ENCODE measurements at places on chromosomes 3 and 15.

DNA sequence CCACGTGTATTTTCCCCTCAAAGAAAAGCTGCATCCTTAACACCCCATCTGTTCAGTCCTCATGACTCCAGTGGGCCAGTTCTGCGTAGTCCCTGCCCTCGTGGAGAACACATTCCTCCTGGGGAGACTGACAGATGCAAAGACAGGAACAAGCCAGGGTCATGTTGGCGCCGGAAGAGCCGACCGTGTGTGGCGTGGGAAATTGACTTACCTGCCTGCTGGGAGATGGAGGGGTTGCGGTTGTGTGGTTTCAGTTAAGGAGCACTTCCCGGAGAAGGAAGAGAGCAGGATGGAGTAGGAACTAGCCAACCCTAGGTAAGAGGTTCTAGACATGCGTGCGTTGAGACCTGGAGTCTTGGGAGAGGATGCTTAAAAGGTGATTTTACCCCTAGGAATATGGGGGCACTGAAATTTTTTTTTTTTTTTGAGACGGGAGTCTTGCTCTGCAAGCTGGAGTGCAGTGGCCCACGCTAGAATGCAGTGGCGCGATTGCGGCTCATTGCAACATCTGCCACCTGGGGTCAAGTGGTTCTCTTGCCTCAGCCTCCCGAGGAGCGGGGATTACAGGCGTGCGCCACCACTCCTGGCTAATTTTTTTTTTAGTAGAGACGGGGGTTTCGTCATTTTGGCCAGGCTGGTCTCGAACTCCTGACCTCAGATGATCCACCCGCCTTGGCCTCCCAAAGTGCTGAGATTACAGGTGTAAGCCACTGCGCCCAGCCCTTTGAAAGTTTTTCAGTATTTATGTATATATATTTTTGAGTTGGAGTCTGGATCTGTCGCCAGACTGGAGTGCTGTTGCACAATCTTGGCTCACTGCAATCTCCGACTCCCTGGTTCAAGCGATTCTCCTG lies 1.4 kb downstream of the VHL start:
- no peak for DNase-seq

- DNase-seq = no peak
Measured at GRCh38 chr15:79933231-79933630, 36.4 kb upstream of the MTHFS start.

DNA sequence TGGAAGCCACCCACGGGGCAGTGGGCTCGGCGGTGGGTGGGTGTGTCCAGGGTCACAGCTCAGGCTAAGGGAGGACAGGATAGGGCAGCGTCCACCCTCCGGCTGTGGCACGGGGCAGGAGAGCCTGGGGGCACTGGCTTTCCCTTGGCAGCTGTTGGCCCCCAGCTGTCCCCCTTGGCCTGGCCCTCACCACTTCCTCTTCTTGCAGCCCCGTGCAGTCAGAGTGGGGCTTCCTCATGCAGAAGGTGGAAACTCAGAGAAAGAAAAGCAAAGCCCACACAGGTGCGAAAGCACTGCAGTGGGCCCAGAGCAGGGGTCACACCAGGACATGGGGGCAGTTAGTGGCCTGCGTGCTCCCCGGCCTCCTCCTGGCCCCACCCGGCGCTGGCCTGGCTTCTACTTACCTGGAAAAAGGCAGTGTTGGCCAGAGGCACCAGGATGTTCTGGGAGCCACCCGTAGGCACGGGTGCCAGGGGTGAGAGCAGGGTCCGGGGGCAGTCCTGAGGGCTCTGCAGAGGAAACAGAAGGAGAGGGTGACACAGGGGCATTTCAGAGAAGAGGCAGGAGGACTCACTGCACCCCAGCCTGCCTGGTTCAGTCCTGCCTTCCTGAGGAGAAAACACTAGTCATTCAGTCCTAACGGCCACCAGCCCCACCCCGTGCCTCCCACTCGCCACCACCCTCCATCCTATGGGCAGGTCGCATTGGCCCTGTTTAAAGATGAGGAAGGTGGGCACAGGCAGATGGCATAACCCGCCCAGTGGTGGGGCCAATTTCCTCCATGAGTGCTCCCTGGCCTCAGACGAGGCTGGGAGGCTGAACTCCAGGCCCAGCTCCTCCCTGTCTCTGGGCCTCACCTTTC lies 28.3 kb downstream of the PLXND1 start:
- DNase-seq = no peak

DNA sequence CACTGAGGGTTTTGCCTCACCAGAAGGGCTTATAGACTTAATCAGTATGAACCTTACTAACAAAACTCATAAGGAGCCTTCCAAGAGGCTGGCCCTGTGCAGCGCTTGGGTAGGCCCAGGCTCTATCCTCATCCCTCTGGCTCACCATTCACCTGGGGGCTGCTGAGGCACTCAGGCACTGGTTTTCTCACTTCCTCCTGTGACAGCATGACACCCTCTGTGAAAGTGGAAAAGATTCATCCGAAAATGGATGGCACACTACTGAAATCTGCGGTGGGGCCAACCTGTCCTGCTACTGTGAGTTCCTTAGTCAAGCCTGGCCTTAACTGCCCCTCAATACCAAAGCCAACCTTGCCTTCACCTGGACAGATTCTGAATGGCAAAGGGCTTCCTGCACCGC lies 41.3 kb downstream of the PSMD6 start:
- DNase-seq = no peak

- no peak for DNase-seq
Measured at GRCh38 chr15:78909791-78910228, 35.0 kb downstream of the CTSH start.

DNA sequence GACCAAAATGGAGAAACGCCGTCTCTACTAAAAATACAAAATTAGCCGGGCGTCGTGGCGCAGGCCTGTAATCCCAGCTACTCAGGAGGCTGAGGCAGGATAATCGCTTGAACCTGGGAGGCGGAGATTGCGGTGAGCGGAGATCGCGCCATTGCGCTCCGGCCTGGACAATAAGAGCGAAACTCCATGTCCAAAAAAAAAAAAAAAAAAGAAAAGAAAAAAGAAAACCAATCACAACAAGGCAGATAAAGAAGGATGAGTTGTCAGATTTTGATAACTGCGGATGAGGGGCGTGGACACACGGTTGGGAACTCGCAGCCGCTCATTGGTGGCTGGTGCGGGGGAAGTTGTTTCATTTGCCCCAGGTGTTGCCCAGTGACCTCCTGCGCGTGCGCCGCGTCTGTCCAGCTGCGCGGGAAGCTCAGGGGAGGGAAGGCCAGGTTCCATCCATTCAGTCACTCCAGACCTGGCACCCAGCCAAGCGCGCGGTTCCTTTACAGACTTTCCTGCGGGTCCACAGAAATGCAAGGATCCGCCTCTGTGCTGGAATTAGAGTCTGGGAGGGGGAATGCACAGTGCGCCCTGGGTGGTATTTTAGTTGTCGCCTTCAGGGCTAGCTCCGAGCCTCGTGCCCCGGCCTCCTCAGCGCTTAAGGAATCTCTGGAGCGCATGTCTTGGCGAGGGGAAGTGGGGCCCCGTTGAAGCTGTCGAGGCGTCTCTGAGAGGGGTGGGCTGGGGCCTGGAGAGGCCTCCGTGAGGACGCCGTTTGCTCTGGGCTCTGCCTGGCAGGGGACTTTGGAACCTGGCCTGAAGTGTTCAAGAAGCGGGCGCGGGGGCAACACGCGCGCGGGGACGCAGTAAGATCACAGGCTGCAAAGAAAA lies 708 bp upstream of the GCHFR start:
- no peak for DNase-seq

- no peak for DNase-seq
Measured at GRCh38 chr15:68586274-68586961, 7.6 kb downstream of the CORO2B start.

DNA sequence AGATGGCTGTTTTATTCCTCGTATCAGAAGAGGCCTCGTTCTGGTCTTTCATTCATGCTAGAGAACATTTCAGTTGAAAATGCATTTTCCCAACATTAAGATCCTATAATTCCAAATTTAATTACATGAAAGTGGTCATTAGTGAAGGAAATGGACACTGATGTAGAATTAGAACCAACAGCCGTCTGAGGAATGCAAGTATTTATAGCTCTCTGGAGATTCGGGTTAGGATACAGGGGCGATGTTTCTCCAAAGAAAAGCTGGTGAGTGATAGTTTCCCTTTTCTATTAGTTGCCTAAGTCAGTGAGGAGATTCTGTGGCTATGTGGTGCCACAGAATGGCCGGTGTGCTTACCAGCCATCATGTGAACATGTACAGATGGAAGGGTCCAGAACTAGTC lies 109.0 kb upstream of the IL12A start:
- no peak for DNase-seq

DNA sequence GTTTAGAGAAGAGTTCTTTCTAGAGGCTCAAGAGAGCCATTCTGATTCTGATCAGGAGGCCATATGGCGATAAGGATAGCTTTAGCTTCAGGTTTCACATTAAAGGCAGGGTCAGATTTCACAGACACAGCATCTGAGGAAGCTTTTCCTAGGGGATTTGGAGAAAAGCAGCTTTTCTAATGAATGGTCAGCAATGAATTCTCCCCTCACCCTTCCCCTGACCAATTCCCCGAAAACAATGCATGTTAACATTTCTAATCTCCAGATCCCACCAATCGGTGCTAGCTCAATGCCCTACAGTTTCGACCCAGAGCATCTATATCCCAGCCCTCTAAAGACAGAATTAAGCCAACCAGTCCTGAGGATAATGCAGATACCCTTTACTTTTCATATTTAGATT lies 9.8 kb downstream of the AGBL1 start:
- no peak for DNase-seq

- no peak for DNase-seq
Measured at GRCh38 chr15:98873441-98874218, 134.0 kb downstream of the PGPEP1L start.

Data from stimulated activated CD8-positive, alpha-beta memory T cell treated with anti-CD3 and anti-CD28 coated beads, Interleukin-4, amount 100 ng/mL, for 24 hours (primary cell).